ENCODE measurements at places on chromosomes 1 and 21.

DNA sequence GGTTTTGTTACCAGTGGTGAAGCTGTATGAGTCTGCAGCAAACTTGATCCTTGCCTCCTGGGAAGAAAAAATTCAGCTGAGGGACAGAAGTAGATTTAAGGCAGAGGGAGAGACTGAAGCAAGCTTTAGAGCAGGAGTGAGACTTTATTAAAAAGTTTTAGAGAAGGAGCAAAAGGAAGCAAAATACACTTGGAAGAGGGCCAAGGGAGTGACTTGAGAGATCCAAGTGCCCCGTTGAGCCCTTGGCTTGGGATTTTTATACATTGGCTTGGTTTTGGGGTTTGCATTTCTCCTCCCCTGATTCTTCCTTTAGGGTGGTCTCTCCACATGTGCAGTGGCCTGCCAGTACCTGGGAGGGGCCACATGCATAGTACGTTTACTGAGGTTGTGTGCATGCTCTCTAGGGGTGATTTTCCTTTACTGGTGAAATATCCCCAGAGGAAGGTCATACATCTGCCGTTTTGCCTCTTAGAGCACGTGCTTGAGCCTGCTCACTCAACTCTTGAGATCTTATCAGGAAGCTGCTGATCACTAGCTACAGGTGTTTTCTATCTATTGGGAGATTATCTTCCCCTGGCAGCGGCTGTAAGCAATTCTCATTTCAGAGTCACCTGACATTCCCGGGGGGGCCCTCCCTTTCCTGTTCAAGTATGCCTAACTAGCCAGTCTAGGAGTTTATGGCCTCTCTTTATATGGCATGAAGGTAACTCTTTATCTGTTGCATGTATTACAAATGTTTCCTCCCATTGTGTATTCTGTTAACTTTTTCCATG lies 20.3 kb downstream of the FASLG start:
- H3K4me3 ChIP-seq, result no peak overlapping the region
- H3K27ac ChIP-seq, result peak overlapping the region; percentile 58
- no peaks in the 10 kb centered on the region for H3K4me1 ChIP-seq
- H3K27me3 ChIP-seq, result no peaks in the 10 kb centered on the region
- H3K36me3 ChIP-seq, result no peaks in the 10 kb centered on the region

DNA sequence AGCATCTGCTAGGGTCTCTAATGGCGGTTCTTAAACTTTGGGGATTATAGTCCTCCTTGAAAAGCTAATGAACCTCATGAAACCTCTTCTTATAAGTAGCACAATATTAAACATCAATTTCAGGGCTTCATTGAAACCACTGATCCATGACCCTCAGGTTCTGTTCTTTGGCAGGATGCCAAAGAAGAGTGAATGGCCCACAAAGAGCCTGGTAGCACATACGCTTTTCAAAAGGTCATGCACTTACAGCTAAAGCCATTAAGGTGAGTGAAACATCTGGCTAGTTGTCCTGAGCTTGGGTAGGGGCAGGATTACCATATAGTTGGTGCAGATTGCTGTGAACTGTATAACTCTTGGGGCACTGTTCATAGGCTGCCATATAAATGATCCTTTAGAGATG lies 42.3 kb downstream of the MDM4 start:
- peaks cover 10% of the 10 kb centered on the region for H3K4me1 ChIP-seq
- no peak for DNase-seq
- H3K27ac ChIP-seq, result no peak overlapping the region
- no peak overlapping the region for H3K4me3 ChIP-seq
- no peaks in the 10 kb centered on the region for H3K27me3 ChIP-seq

- no peak overlapping the region for H3K27ac ChIP-seq
- H3K27me3 ChIP-seq, result no peaks in the 10 kb centered on the region
- H3K36me3 ChIP-seq, result no peaks in the 10 kb centered on the region
- H3K4me3 ChIP-seq, result no peak overlapping the region
- peaks cover 11% of the 10 kb centered on the region for H3K4me1 ChIP-seq
Observed at GRCh38 chr21:33419538-33420123, 16.4 kb downstream of the IFNGR2 start.

- no peak overlapping the region for H3K27ac ChIP-seq
- no peak for DNase-seq
- H3K4me3 ChIP-seq, result no peak overlapping the region
- H3K27me3 ChIP-seq, result no peaks in the 10 kb centered on the region
- no peaks in the 10 kb centered on the region for H3K4me1 ChIP-seq
Observed at GRCh38 chr1:184292101-184292500, 94.7 kb upstream of the C1orf21 start.

GRCh38 chr1:245960171-245960570 lies 546.9 kb downstream of the SMYD3 start:
- no peak overlapping the region for H3K27ac ChIP-seq
- H3K36me3 ChIP-seq, result no peaks in the 10 kb centered on the region
- no peaks in the 10 kb centered on the region for H3K27me3 ChIP-seq

DNA sequence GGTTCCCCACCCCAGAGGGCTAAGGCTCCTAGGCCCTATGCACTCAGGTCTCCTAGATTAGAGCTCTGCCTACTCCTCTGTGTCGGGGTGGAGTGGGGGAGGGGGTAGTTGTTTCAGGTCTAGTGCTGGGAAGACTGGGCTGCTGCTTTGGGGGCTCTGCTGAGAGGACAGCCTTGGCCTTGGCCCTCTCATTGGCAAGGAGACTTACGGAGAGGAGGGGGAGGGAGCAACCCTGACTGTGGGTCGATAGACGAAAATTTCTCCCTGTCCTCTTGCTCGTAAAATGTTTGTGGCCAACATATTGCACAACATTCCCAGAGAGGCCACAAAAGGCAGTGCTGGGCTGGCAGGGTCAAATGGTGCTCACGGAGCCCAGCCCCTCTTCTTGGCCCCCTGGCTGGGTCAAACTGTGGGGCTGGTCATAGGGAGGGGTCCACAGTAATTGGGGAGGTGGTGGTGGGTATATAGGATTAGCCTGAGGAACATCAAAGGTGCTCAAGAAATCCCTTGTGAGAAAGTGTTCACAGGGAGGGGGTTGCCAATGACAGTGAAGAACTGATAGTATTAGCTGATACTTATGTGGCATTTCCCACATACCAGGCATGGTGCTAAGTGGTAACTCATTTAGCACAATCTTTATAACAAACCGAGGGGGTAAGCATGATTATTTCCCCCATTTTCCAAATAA lies 8.5 kb upstream of the DMBX1 start:
- H3K4me3 ChIP-seq, result no peak overlapping the region
- no peak overlapping the region for H3K27ac ChIP-seq
- no peak for DNase-seq
- H3K27me3 ChIP-seq, result peaks cover 69% of the 10 kb centered on the region

Measured in hepatocyte (in vitro differentiated cells).